Activated CD4-positive, alpha-beta T cell treated with anti-CD3 and anti-CD28 coated beads, Interleukin-2, amount 50 U/mL, for 1 hour (primary cell): ENCODE measurements at places on chromosomes 2 and 18.

- no peak for DNase-seq
These were observed 3.6 kb downstream of the RPRM start for GRCh38 chr2:153474876-153475435.

DNA sequence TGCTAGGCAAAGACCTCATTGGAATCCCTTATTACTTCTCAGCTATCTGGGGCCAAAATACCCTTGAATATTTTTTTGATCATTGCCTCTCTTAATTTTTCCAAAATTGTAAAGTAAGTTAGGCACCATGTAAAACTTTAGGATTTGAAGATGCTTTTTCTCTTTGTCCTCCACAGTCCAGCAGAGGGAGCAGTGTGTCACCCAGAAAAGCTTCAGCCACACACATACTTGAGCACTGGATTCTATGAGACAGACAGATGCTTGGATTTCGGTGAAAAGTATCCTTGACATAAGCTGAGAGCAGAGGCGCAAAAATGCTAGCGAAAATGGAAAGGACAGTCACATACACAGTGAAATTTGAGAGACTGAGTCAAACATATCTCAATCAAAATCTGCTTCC, 74.7 kb upstream of the KCNJ3 start:
- DNase-seq: no peak

DNA sequence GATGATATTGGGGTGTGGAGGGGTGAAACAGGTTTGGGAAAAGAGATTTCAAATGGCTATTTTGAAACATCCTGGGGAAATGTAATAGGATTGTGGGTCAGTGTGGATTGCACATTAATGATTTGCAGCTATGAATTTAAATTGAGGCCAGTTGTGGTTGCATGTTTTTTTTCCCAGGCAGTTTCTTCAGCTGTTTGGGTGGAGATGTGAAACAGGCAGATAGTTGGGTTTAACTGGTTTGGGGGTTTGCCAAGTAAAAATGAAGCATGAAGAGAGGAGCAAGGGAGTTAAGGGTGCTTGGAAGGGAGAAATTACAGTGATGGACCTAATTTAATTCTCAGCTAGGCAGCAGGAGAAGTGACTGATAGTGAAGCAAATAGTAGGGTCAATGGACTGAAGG, 16.8 kb downstream of the GPD2 start:
- no peak for DNase-seq

- no peak for DNase-seq
These were observed 61.9 kb downstream of the EIF5B start for GRCh38 chr2:99399063-99399462.

DNA sequence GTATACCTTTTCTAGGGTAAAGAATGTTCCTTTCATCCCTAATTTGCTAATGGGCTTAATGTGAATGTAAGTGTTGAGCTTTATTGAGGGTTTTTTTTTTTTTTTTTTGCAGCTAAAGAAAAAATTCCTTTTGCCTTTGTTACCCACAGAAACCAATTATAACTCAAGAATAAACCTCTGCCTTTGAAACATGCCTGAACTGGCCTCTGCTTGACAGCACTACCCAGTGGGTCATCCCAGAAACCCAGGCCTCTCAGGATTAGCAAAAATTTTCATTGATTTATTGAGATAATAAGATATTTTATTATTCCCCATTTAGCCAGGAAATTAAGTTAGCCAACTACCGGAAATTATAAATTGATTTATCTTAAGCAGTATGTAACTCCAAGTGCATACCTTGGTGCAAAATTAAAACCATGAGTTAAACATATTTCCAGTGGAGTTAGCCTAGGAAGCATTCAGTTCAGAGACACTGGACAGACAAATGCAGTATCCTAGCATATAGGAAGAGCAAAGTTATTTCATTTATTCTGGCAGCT, 67.0 kb upstream of the RASGRP3 start:
- DNase-seq: no peak

GRCh38 chr18:22141211-22141610, 28.2 kb upstream of the GATA6 start:
- no peak for DNase-seq

GRCh38 chr2:12979066-12979465, 262.3 kb downstream of the TRIB2 start:
- DNase-seq: no peak

DNA sequence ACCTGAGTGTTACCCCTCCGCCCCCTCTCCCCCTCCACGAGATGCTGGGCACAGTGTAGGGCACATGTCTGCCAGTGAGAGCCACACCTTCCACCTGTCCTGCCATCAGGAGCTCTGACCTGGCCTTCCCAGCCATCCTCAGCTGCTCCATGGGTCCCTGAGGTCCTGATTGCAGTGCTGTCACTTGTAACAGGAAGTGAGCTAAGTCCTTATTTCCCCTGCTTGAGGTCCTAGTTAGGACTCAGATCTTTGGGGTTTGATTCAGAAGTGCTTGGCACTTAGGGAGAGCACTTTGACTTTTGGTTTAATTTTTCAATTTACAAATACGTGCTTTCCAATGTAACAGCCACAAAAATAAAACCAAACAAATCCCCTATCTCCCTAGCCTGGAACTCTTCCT, 125.5 kb downstream of the WDSUB1 start:
- DNase-seq: no peak

DNA sequence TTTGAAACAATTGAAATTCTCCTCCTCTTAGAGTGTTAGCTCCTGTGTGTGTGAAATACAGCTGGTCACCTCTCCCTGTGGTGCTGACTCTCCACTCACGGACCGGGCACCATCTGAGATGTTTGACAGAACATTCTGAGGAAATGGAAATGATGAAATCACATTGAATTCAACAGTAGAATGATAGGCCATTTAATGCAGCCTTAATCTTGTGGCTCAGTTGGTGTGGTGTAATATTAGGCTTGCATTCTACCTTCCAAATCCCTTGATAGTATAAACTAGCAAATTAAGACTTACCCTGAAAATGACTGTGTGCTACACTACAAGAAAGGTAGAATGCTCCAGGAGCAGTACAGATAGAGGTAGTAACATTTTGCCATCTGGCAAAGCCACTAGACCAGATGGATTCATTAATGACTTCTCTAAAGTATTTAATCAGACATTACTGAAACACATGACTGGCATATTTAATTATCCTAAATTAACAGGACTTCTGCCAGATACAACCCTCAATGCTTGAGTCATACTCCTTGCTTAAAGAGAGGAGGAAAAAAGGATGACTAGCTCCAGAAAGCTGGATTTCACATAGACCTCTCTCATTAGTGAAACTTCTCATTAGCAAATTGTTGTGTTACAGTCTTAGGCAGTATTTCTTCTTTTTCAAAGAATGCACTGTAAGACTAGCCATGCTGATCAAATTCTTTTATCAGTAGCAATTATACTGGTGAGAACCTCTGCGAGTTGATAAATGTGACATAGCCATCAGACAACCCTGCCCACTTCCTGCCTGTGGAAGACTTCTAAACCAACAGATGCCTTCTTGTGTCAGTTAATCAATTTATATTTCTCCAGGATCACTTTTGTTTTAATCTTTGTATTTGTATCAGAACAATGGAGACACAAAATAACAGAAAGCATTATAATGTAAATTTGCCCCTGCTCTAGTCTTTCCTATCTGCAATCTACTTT, 80.6 kb downstream of the EML6 start:
- DNase-seq: no peak

DNA sequence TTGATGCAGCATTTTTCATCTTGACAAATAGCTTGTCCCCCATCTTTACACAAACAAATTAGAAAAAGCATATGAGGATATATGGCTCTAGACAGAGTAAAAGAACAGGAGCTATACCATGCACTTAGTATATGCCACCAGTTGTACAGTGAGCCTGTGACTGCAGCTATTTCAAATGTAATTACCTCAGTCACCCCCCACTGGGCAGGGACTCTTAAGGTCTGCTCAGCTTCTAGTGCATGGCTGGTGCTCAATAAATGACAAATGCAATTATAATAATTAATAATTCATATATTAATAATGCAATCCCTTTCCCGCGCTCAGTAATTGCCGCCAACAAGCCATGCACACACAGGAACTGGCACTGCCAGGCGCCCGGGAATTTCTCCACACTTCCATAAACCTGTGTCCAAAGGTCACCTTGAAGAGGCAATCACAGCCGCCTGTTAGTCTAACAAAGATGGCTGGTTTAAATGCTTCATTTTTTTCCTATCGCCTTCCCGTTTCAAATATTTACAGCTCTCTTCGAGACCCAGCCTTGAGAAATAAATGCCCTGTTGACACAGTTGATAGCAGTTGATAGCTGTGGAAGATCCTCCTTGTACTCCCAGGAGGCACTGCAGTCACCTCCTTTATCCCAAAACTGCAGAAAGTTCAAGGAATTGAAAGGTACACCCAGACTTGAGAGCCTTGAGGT, 156.6 kb downstream of the INO80D start:
- DNase-seq: no peak

- no peak for DNase-seq
These were observed 423.6 kb upstream of the CHST9 start for GRCh38 chr18:27608742-27609141.

- no peak for DNase-seq
These were observed 34.5 kb downstream of the ADCYAP1 start for GRCh38 chr18:939166-939565.

DNA sequence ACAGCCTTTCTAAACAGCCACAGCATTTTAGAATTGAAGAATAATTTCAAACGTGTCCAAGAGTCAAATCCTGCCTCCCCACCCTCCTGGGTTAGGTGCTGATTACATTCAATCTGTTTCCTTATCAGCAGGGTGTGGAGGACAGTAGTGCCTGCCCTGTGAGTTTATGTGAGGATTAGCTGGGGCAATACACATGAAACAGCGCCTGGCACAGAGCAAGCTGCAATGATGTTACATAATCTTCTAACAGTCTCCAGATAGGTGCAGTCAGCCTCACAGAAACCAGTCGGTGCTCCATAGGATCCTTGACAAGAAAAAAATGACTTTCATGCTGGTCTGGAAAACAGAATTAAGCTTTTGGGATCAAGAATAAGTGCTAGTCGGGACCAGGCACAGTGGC, 91.7 kb upstream of the ITGA6 start:
- DNase-seq: no peak

GRCh38 chr2:204977914-204978313, 432.6 kb downstream of the PARD3B start:
- DNase-seq: no peak

- DNase-seq: no peak
These were observed 41.8 kb upstream of the CDC42EP3 start for GRCh38 chr2:37713258-37713700.

GRCh38 chr18:67451960-67452359, 64.6 kb downstream of the DSEL start:
- DNase-seq: no peak

DNA sequence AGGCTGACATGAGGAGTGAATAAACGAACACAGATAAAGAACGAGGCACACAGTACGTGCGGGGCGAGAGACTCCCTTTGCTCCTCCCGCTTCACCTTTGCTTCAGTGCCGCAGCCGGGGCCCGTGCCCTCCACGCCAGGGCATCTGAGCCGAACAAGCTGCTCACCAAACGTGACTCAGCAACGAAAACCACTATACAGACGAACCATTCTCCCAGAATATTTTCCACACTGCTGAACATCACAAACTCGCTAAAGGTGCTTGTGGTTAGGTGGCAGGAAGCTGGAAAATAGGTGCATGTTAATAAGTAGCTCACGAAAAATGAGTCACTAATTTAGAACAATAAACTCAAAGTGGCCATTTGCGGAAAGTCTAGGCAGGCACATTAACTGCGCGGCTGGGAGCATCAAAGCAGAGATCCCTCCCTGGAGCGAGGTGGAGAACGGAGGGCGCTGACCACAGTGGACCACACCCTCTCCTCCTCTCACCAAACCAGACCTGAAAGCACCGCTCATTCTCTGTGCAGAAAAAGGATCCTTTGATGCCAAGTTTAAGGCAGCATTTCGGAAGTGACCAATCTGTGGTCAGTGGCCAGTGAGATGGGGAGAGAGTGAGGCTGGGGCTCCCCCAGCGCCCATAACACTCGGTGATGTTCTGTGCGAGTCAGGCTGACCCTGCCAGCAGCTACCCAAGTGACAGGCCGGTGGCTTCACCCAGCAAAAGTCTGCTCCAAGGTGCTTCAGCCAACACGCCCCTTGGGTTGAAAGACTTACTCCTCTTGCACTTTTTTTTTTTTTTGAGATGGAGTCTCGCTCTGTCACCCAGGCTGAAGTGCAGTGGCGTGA, 153.2 kb downstream of the HDAC4 start:
- DNase-seq: peak; percentile 37

- DNase-seq: no peak
These were observed 15.3 kb upstream of the CD28 start for GRCh38 chr2:203691149-203691548.

- DNase-seq: no peak
These were observed 447 bp upstream of the CCL20 start for GRCh38 chr2:227813229-227813561.

GRCh38 chr2:136962105-136962725, 196.9 kb downstream of the THSD7B start:
- DNase-seq: no peak

DNA sequence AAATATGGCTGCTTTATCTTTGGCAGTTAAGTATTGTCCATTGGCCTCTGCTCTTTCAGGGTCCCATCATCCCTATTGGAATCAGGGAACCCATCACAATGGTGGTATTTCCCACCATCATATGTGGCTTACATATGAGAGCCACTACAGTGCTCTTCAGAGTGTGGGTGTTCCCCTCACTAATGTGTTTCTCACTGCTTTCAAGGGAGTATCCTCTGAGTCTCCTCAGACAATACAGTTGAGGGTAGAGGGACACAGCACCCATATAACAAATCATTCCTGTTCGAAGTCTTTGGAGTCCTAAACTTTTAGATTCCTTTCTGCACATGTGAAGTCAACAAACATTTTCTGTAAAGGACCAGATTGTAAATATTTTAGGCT, 48.8 kb upstream of the DNAJC10 start:
- no peak for DNase-seq

- no peak for DNase-seq
These were observed 159.4 kb downstream of the LTBP1 start for GRCh38 chr2:33106115-33106514.

- DNase-seq: no peak
These were observed 106.7 kb downstream of the XRCC5 start for GRCh38 chr2:216215658-216216390.

DNA sequence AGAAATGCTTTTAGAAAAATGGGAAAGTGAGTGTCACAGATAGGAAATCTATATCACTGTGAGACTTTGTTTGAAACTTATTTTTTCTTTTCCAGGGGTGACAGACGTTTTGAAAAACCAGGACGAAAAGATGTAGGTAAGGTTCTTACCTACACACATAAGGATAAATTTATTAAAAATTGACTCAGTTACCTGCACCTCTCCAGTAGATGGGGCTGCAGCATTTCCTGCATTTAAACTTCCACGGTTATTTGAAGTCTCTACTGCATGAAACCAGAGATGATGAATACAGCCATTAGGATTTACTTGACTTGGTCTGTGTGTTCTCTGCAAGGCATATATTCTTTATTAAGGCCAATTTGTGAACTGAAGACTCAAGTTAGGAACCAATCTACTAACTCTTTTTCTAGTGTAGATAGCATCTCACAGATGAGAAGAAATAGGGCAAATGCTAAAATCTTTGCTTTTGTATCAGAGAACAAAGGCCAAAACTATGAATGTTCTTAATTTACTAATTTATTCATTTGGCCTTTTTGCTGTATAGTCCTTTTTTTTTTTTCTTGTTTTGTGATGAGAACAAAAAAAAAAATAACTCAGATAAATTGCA, 15.0 kb downstream of the KCNJ13 start:
- peak; percentile 18 for DNase-seq
